ENCODE measurements at places on chromosomes 1 and 21.

DNA sequence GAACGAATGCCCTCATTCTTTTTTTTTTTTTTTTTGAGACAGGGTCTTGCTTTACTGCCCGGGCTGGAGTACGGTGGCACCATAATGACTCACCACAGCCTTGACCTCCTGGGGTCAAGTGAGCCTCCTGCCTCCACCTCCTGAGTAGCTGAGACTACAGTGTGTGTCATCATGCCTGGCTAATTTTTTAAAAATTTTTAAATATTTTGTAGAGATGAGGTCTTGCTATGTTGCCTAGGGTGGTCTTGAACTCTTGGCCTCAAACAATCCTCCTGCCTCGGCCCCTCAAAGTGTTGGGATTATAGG lies 69.4 kb downstream of the ALG14 start:
- no peak for DNase-seq

GRCh38 chr1:63831409-63831808 lies 57.6 kb downstream of the ROR1 start:
- DNase-seq, result no peak

DNA sequence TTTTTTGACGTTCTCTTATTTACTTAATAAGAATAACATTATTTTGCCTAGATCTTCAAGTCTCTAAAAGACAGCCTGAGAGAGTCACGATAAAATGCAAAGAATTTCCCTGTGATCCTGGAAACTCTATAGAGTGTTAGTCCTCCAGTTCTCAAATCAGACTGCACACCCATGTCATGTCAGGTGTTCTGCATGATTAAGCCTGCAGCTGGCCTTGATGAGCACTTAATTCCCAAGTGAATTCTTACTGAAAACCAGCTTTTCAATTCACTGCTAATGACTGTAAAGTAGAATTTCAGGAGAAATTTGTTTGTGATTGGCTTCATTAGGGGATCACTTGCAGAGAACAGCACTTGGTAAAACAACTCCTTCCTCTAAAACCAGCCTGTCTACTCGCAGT lies 41.9 kb downstream of the CHML start:
- no peak for DNase-seq

GRCh38 chr1:185155600-185156287 lies 1.0 kb downstream of the TRMT1L start:
- DNase-seq, result no peak

DNA sequence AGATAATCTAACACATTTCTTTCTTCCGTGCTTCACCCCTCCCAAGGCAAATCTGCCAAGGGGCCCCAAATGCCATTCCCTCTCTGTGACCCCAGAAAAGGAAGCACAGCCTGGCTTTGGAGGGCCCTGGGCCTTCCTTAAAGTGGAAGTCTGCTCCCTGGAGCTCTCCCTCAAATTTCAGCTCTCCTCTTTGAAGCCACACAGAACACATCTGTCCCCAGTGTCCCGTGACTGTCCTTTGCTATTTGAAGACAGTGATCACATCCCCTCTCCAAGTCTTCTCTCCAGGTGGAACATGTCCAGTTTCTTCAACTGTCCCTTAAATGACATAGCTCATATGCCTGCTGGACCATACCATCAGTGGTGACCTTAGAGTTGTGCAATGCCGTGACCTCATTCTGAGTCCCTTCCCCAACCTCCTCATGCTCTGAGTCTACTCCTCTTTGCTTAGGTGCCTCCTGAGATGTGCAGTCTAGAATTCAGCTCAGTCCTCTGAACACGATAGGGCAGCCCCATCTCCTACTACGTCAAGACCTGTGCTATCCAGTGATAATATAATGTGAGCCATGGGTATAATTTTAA lies 18.4 kb upstream of the FOXO6 start:
- no peak for DNase-seq

DNA sequence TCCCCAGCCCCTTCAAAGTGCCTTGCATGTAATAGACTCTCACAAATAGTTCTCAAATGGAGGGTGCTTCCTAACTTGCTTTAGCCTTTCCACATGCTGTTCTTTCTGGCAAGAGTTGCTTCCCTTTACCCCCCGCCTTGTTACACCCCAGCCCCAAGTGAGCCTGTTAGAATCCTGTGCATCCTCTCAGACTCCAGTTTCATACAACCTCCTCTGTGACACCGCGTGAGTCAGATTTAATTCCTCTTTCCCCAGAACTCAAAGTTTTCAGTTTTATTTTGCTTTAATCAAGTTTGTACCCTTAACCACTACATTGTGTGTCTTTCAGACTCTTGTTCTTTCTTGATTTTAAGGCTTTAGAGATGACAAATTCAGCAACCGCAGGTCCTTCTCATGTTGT lies 234.5 kb upstream of the HOOK1 start:
- DNase-seq, result no peak

DNA sequence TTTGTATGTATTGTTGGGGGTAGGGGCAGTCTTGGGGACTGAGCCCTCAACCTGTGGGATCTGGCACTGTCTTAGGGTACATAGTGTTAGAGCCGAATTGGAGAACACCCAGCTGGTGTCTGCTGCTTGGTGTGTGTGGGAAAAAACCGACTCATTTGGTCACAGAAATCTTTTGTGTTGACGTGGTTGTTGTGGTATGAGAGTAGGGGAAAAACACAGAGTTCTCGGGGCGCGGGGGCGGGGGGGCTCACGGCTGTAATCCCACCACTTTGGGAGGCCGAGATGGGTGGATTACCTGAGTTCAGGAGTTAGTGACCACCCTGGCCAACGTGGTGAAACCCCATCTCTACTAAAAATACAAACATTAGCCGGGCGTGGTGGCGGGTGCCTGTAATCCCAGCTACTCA lies 15.3 kb upstream of the SRSF10 start:
- DNase-seq, result no peak

DNA sequence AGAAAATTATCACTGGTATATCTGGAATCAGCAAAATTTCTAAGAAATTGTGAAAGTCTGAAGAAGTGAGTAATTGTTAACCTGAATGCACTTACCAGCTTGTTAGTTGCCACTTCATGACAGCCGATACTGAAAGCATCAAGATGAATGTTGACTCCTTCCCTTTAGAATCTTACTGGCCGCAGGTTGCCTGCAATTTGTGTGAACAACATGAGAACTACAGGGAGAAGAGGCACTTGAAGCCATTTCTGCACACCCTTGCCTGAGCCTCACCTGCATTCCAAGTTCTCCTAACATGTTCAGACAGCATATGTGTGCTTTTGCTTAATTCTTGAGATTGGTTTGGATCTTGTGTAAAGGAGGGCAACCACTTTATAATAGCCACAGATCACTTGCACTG lies 59.2 kb upstream of the SSX2IP start:
- DNase-seq, result no peak

DNA sequence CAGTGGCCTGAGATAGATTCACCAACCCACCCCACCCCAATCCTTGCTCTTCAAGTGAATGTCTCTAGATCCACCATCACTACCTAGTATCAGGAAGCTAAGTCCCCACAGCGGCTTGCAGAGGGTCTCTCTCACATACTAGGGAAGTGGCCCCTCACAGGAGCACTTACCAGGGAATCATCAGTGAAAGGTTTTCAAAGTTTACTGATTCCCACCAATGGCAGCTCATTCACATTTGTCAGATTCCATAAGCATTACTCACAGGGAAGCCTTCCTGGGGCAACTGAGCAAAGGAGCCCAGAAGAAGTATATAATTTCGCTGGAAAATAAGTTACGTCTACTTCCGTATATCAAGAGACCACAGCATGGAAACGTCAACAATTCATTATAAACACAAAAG lies 120.8 kb downstream of the GREM2 start:
- DNase-seq, result no peak

- no peak for DNase-seq
These were observed 66.1 kb upstream of the RHOU start for GRCh38 chr1:228669242-228669585.

DNA sequence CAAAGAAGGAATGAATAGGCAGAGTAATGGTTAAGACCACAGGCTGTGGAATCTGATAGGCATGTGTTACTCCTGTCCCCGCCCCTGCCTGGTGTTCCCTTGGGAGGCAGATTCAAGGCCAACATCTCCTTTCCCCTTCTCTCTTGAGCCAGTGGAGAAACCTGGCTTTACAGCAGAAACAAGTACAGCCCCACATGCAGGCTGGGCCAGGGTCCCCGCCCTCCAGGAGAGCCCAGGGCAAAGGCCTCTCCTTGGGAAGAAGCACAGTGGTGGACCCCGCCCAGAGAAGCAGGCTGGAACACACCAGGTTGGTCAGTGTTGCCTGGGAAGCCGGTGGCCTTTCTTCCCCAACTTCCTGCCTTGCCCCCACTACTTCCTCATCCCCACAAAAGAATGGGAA lies 6.8 kb downstream of the C1orf167 start:
- DNase-seq, result no peak

GRCh38 chr1:40384413-40384762 lies 10.9 kb downstream of the SMAP2 start:
- DNase-seq, result no peak

GRCh38 chr1:160209321-160210046 lies 4.3 kb downstream of the PEA15 start:
- DNase-seq, result no peak
